ENCODE measurements at places on chromosomes 6 and 20.

GRCh38 chr6:14174996-14175395, 57.4 kb downstream of the CD83 start:
- no peak for DNase-seq

DNA sequence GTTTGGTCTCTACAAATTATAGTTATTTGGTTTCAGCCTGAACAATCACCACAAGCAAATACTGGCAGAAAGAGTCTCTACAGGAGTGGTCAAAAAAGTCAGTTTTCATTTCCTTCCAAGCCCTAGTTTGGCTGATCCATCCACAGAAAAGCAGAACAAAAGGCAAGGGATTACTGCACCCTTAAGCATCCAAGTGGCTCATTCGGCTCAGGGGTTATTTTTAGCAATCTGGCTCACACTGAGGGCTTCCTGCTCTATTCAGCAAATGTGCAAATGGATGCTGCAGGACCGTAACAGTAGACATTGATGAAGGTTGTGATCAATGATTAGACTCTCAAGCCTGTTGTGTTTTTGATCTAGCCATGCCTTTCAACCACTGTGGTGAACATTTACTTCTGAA, 62.2 kb upstream of the FABP7 start:
- peak; percentile 55 for DNase-seq

- no peak for DNase-seq
These were observed 1109.1 kb downstream of the HACE1 start for GRCh38 chr6:103750603-103751002.

DNA sequence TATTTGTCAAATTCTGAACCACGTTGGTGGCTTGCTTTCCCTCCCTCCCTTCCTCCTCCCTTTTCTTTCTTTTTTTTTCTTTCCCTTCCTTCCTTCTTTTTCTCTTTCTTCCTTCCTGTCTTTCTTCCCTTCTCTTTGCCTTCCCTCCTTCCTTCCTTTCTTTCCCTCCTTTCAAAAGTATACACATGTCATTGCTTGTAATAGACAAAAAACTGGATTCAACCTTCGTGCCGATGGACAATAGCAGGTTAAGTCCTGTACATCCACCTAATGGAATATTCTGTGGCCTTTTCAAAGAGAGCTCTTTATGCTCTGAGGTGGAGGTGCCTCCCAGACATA, 72.2 kb downstream of the BANF2 start:
- DNase-seq: no peak

- DNase-seq: peak; percentile 45
These were observed 33.0 kb downstream of the METTL24 start for GRCh38 chr6:110325197-110325596.

All from fibroblast of skin of right quadriceps (primary cell).